ENCODE measurements at places on chromosomes 2 and 18.
A peak's percentile ranks its signal among the peaks of the same experiment; 100 is the strongest.

DNA sequence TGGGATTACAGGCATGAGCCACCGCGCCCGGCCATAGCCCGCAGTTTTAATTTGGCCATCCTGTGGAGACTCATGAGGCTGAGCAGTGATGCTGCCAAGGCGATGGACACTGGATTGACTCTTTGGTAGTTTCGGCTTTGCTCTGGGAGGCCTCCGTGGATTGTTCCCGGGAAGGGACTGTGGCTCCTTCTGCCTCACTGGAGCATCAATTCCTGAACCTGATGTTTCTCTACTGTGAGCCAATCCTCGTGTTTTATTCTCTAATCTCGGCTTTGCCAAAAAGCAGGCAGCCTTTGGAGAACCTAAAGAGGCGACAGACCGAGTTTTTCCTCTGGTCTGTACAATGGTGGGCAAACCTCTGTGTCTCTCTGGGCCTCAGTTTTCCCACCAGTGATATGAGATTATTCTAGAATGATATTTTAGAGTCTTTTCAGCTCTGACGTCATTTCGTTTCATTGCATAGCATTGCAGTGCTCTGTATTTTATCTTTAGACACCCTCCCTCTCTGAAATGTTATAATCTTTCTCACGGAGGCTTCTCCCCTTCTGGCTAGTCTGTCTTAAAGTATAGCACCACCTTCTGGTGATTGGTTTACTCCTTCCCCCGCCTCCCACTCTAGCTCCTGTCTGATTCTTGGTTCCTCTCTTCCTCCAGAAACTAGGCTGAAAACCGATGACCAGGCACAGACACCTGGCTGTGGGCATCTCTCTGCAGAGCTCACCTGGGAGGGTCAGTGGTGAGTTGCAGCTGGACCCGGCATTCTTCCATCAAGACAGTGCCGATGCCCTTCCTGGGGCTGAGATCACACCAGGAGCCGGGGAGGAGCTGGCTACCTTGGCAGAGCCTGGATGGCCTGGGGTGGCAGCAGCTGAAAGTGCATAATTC, 341.3 kb downstream of the MYCN start:
- DNase-seq = no peak

DNA sequence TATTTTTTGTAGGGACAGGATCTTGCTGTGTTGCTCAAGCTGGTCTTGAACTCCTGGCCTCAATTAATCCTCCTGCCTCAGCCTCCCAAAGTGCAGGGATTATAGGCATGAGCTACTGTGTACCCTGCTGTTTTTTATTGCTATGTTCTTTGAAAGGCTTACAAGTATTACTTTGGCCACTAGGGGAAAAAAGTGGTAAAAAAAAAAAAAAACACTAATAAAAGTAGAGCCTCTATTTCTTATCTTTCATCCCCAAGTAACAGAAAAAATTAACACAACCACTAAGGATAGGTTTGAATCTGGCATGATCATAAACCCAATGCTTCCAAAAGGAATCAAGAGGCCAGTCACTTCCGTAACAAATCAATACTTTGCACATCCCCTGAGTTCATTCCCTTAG, 11.6 kb downstream of the NOL10 start:
- DNase-seq = peak; percentile 23

DNA sequence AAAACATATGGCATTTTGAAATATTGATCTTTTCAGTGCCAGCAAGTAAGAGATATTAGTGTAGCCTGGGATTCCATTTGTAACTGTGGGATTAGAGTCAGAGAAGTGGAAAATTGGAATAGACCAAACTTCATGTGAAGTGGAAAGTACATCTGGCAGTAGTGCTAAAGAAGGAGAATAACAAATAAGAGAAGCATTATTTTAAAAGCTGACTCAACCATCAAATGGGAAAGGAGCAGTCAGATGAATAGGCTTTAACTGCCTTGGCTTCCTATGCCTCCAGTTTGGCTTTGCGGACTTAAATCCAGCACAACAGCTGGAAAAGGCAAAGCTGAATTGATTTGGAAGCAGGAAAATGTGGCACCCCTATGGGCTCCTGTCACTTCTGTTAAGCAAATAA, 623.1 kb downstream of the TSN start:
- no peak for DNase-seq

GRCh38 chr2:240292035-240292574, 143.4 kb upstream of the GPC1 start:
- DNase-seq = no peak

DNA sequence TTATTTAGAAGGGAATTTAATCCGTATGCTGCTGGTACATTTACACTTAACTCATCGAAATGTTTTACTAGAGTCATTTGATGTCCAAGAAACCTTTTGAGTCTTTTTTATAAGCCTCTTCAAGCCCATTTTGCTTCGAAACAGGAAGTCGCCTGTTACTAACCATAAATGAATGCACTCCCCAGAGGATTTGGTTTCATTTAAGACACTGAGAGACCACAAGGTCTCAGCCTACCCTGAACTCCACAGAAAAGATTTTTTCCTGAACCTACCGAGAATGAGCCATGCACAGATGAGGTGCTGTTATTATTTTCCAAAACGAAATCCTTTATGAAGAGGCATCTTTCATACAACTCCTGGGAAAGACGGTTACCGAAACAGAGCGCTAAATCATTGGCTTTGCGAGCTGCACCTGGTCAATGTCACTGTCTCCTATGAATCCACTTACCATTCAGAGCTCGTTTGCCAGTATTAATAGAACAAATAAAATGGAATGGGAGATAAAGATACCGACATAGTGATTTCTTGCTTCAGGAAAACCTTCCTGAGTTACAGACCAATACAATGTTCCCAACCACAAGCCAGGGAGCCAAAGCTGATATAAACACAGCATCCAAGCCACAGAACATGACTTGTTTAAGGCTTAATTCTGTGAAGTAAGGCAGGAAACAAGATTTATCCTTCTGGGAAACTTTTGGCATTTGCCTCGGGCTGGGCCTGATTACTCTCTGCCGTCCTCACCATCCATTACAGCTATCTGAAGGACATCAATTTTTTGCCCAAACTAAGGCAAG, 382.1 kb downstream of the OSR1 start:
- peak; percentile 88 for DNase-seq

DNA sequence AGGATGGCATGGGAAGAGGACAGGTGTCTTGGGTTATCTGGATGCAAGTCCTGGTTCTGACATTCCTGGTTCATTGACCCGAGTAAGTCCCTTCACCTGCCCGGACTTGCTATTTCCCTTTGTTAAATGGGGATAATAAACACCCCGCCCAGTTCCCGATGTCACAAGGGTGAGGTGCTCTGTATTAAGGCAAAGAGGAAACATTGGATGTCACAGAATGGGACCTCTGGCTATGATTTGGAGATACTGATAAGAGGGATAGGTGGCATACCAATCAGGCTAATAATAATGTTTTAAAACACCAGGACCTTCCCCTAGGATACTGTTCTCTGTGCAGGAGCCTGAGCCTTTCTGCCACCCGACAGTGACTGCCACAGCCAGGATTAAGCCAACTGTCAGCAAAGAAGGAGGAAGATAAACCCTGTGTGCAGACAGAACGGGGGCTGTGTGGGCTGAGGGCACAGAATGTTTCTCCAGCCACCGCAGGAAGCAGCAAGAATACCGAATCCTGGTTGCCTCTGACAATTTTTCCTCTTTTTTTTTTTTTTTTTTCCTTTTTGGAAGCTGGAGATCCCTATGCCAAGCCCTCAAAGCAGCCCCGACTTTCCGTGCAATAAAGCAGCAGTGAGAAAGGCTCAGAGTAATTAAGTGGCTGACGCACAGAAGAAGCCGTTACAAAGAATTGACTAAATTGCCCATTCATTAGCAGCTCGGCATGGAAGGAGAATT, 336.6 kb downstream of the SMAD2 start:
- DNase-seq = no peak

DNA sequence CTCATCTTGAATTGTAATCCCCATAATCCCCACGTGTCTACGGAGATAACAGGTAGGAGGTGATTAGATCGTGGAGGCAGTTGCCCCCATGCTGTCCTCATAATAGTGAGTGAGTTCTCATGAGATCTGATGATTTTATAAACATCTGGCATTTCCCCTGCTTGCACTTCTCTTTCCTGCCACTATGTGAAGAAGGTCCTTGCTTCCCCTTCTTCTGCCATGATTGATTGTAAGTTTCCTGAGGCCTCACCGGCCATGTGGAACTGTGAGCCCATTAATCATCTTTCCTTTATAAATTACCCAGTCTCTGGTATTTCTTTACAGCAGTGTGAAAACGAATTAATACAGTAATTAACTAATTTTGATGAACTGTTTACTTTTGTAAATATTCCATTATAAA, 582.5 kb downstream of the TSN start:
- no peak for DNase-seq

Measured in ELR (cell line).